Psoas muscle (tissue), 8 donors: ENCODE measurements at places on chromosomes 1 and 21. TPM values are rescaled to one million over a fixed set of nuclear protein-coding genes. Genes with fewer than 3 reads are reported as not detected.
A peak's percentile ranks its signal among the peaks of the same experiment; 100 is the strongest.

The KLHL21 gene
- 102 TPM for total RNA-seq

DNA sequence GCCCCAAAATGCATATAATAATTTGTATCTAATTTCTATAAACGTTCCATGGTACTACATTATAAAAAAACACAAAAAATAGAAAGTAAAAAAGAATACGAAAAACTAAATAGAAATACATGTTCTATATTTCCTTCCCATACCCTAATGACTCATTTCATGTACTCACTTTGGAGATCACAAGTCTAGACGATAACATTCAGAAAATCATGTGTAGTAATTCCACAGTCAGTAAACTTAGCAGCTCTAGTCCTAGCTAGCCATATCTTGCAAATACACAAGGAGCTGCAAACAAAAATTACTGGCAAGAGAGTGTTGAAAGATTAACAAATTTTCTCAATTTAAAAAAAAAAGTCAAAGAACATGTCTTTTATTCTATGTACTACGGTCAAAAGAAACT, 1.4 kb downstream of the GOLPH3L start:
- no peak for DNase-seq
- H3K27ac ChIP-seq, result peak overlapping the region; percentile 79
- H3K4me3 ChIP-seq, result peak overlapping the region; percentile 82
- no peaks in the 10 kb centered on the region for H3K27me3 ChIP-seq
- H3K36me3 ChIP-seq, result no peaks in the 10 kb centered on the region

DNA sequence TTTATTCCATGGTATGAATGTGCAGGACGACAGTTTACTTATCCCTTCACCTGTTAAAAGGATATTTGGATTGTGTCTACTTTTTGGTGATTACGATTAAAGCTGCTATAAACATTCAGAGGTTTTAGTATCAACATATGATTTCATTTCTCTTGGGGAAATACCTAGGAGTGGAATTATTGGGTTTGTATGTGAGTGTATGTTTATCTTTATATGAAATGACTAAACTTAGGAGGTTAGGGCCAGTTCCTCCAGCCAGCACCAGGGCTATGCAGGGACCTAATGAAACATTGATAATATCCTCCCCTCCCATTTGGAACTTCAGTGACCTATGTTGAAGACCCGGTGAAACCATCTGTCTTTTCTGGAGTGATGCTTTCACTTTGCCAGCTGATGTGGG, 13.8 kb downstream of the TMEM51 start:
- H3K4me3 ChIP-seq, result no peak overlapping the region
- no peaks in the 10 kb centered on the region for H3K36me3 ChIP-seq
- no peaks in the 10 kb centered on the region for H3K27me3 ChIP-seq
- no peak overlapping the region for H3K27ac ChIP-seq
- DNase-seq, result no peak

DNA sequence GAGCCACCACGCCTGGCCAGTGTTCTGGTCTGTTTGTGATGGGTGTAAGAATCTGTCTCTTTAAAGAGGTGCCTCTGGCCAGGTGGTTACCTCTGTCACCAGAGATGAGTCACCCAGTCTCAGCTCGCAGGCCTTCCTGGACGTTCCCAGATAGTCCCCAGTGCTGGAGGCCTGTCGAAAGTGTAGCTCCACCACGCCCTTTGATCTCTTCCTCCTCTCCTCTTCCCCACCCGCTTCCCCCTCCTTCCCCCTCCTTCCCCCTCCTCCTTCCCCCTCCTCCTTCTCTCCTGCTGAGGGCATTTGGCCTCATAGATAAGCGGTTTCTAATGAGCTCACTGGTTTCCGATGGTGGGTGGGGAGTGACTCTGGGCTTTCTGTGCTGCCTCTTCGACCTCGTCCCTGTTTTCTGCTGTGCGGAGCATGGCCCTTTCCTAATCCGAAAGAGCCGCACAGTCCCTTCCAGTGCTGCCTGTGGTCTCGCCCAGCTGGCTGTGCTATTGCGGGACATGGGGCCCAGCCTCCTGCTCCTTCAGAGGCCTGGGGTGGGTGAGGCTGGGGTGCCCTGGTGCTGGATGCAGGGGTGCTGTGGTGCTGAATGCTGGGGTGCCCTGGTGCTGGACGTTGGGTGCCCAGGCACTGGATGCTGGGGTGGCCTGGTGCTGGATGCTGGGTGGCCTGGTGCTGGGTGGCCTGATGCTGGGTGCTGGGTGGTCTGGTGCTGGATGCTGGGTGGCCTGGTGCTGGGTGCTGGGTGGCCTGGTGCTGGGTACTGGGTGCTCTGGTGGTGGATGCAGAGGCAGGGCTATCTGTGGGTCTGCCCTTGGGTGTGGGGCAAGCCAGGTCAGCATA, 19.2 kb downstream of the AGPAT3 start:
- H3K4me3 ChIP-seq, result no peak overlapping the region
- no peak overlapping the region for H3K27ac ChIP-seq
- DNase-seq, result no peak
- peaks cover 27% of the 10 kb centered on the region for H3K4me1 ChIP-seq

The TLCD4 gene
- 16.7 TPM for total RNA-seq

The CHIA gene
- not detected for total RNA-seq

GRCh38 chr21:37866027-37866426, 50.2 kb downstream of the KCNJ6 start:
- DNase-seq, result no peak
- no peaks in the 10 kb centered on the region for H3K36me3 ChIP-seq

The NHLH2 gene
- total RNA-seq, result not detected

The CNR2 gene
- not detected for total RNA-seq

The KRTAP19-1 gene
- not detected for total RNA-seq

DNA sequence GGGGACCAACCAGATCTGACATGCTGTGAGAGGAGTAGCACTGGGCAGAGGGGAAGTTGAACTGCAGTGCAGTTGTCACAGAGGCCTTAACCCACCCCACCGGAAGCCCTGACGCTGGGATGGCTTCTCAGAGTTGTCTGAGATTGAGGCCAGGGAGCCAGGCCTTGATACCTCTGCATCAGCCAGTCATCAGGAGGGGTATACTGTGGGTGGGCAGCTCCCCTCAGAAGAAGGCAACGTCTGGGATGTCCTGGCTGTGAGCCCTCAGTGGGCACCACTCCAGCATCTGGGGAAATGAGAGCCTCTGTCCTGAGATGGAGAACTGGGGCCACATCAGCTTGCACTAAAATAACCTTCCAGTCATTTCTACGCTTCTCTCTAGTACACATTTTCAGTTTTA, 47.9 kb upstream of the BCAR3 start:
- H3K27ac ChIP-seq, result no peak overlapping the region
- no peak overlapping the region for H3K4me3 ChIP-seq
- no peaks in the 10 kb centered on the region for H3K27me3 ChIP-seq
- peaks cover 5% of the 10 kb centered on the region for H3K4me1 ChIP-seq
- DNase-seq, result no peak

- no peak overlapping the region for H3K4me3 ChIP-seq
- no peaks in the 10 kb centered on the region for H3K36me3 ChIP-seq
- H3K4me1 ChIP-seq, result no peaks in the 10 kb centered on the region
- no peak for DNase-seq
Measured at GRCh38 chr21:32099812-32100416, 178.9 kb downstream of the MIS18A start.

The CHD5 gene
- total RNA-seq, result 0.25 TPM

DNA sequence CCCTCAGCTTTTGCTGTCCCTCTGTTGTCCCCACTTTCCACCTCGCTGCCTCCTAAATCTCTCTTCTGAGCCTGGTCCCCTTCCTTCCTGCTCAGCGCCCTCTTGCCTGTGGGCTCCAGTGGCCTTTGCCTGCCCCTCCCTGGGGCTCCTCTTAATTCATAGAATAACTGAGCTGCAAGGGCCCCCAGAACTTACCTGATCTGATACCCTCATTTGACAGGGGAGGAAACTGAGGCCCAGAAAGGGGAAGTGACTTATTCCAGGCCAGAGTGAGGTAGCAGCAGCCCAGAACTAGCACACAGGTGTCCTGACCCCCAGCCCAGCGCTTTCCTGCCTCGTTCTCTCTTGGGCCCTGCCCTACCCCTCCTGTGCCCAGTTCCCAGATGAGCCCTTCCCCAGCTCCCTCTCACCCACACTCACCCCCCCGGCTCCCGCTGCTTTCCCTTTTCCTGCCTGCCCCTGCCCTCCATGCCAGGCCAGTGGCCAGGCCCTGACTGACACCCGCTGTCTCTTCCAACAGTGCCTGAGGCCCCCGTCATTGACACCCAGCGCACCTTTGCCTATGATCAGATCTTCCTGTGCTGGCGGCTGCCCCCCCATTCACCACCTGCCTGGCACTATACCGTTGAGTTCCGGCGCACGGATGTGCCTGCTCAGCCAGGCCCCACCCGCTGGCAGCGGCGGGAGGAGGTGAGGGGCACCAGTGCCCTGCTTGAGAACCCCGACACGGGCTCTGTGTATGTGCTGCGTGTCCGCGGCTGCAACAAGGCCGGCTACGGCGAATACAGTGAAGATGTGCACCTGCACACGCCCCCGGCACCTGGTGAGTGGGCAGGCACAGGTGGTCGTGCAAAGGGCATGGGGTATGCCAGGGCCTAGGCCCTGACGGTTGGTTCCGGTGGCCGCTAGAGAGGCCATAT, 5.7 kb downstream of the TRIM46 start:
- DNase-seq, result peak; percentile 31
- no peaks in the 10 kb centered on the region for H3K27me3 ChIP-seq

DNA sequence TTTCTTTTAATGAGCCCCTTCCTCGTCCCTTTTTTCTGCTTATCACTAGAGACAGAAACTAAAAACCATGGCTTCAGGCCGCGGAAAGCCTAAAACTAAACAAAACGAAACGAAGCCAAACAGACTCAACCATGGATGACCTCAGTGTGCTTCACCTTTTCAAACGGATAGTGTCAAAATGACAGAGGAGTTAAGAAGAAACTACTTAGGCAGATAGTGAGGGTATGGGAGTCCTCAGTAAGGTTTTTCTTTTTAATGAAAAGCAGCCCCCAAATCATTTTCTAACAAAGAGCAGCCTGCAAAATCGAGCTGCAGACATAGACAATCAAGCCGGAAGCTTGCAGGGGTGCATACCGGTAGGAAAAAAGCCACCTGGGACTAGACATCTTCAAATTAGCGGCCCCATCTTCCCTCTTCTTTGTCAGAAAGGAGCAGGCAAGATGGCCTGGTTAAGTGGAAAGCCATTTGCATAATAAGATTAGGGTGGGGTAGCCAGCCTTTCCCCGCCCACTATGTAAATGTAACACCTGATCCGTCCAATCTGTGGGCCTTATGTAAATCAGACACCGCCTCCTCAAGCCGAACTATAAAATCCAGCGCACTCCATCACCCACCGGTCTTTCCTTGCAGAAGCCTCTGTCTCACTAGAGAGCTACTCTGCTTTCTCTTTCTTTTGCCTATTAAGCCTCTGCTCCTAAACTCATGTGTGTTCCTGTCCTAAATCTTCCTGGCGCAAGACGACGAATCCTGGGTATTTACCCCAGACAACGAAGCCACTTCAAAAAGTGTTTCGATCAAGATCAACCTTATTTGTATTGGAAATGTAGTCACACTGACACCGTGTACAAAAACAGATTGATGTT, 6.2 kb upstream of the ERO1B start:
- no peaks in the 10 kb centered on the region for H3K4me1 ChIP-seq
- H3K27ac ChIP-seq, result no peak overlapping the region
- H3K36me3 ChIP-seq, result no peaks in the 10 kb centered on the region
- H3K4me3 ChIP-seq, result no peak overlapping the region
- DNase-seq, result no peak

GRCh38 chr1:27562021-27562420, 41.9 kb downstream of the AHDC1 start:
- peaks cover 80% of the 10 kb centered on the region for H3K4me1 ChIP-seq
- no peak for DNase-seq
- peak overlapping the region; percentile 1 for H3K4me3 ChIP-seq
- H3K27me3 ChIP-seq, result no peaks in the 10 kb centered on the region
- peak overlapping the region; percentile 90 for H3K27ac ChIP-seq

The LRRC39 gene
- total RNA-seq, result 114 TPM

- no peak overlapping the region for H3K4me3 ChIP-seq
- H3K27me3 ChIP-seq, result no peaks in the 10 kb centered on the region
- peaks cover 25% of the 10 kb centered on the region for H3K4me1 ChIP-seq
Measured at GRCh38 chr1:3717041-3717714, 35.1 kb upstream of the CCDC27 start.

The MYOM3 gene
- total RNA-seq, result 284 TPM

The OR2L5 gene
- total RNA-seq, result not detected

DNA sequence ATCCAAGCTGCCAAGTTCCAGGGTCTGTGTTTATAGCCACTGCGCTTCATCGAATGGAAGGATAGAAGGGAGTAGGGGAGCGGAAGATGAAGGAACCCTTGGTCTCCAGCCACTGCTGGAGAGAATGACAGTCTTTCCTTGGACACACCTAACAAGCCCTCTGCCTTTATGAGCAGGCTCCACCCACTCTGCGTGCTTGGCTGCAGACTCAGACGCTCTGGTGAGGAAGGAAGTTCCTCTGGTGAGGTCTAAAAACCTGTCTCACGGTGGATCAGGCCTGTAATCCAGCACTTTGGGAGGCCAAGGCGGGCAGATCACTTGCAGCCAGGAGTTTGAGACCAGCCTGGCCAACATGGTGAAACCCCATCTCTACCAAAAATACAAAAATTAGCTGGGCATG, 55.4 kb downstream of the MATN1 start:
- no peaks in the 10 kb centered on the region for H3K36me3 ChIP-seq
- no peak for DNase-seq
- peaks cover 3% of the 10 kb centered on the region for H3K4me1 ChIP-seq

GRCh38 chr1:67840449-67840848, 7.2 kb upstream of the GNG12 start:
- H3K27ac ChIP-seq, result no peak overlapping the region
- H3K4me1 ChIP-seq, result no peaks in the 10 kb centered on the region
- no peak overlapping the region for H3K4me3 ChIP-seq
- no peaks in the 10 kb centered on the region for H3K27me3 ChIP-seq
- no peak for DNase-seq

GRCh38 chr21:39527664-39528381, 76.1 kb downstream of the SH3BGR start:
- peaks cover 4% of the 10 kb centered on the region for H3K36me3 ChIP-seq
- H3K4me3 ChIP-seq, result no peak overlapping the region
- H3K27me3 ChIP-seq, result no peaks in the 10 kb centered on the region
- no peak overlapping the region for H3K27ac ChIP-seq
- DNase-seq, result no peak
- H3K4me1 ChIP-seq, result peaks cover 17% of the 10 kb centered on the region

DNA sequence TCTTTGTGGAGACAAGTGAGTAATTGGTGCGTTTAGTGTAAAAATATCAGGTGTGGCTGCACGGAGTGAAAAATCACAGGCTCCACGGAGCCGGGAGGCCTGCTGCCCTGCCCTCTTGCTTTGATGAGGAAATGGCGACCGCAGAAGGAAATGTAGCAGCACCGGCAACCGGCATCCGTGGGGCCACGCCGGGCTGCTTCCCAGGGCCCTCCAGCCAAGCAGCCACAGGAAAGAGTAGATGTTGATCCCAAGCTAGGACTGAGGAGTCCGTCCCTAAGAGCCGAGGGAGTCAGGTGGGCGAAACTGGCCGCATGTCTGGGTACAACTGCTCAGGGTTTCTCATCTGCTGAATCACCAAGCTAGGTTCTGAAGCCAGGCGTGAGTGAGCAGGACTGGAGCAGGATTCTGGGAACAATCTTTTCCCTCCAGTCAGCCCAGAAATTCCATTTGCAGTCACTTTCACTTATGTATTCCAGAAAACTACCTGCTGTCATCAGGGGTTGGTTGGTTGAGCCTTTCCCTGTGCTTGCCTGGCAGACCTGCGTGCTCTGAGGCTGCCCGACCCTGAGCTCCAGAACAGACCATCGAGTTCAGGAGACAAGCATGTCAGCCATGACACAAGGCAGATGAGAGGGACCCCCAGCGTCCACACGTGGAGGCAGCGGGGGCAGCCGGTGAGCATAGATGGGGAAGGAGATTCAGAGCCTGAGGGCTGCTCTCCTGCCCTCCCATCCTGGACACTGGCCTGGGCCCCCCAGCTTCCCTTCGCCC, 5.8 kb upstream of the ITGB2 start:
- no peaks in the 10 kb centered on the region for H3K36me3 ChIP-seq
- no peak overlapping the region for H3K4me3 ChIP-seq
- H3K27ac ChIP-seq, result no peak overlapping the region
- no peak for DNase-seq
- no peaks in the 10 kb centered on the region for H3K27me3 ChIP-seq
